K562 (cell line): ENCODE measurements at places on chromosomes 5 and 9.
A peak's percentile ranks its signal among the peaks of the same experiment; 100 is the strongest.

DNA sequence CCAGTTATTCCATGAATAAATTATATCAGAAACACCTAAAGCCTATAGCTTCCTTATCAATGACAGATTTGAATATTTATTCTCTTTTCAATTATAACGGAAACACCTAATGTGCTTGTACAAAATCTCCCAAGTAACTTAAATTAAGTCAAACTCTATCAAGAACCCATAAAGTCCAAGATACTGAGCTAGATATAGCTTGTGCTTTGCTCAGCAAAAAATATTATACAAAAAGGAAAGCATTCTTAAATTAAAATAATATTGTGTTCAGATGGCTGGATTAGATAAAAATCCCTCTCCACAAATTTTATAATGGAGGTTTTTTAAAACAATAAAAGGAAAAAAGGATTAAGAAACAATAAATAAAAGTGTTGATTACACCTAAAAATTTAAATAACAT lies 23.7 kb downstream of the NADK2 start:
- DNase-seq, result no peak

- DNase-seq, result no peak
These were observed 15.6 kb downstream of the NDUFA8 start for GRCh38 chr9:122143876-122144405.

DNA sequence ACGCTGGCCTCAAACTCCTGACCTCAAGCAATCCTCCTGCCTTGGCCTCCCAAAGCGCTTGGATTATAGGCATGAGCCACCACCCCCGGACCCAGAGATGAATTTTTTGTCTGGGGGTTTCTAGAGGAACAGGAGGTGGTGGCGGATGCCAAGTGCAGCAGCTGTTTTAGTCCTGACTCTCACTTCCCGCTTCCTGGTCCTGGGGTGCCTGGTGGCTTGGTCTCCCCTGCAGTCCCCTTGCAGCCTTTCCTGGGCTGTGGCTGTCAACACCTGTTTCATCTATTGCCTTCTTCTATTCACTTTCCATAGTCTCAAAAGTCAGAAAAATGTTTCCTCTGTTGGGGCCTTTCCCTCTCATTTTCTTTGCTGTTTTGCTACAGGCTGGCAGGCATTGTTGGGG lies 6.5 kb upstream of the NHP2 start:
- no peak for DNase-seq

- DNase-seq, result no peak
These were observed 412.8 kb upstream of the IRX4 start for GRCh38 chr5:2295476-2295875.

GRCh38 chr5:147073098-147073497 lies 161.7 kb upstream of the STK32A start:
- DNase-seq, result no peak

DNA sequence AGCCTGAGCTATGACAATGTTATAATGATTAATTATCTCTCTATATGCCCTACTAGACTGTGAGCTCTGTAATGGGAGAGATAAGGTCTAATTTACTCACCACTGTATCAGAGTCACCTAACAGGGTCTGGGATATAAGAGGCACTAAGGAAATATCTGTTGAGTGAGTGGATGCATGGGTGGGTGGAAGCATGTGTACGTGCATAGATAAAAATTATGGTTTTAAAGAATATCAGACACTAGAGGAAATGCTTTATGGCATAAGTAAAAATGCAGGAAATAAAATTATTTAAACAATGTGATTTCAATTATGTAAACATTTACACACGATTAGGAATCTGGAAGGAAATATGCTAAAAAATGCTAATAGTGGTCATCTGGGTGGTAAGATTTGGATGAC lies 137.8 kb downstream of the SPOCK1 start:
- DNase-seq, result no peak

GRCh38 chr5:77210091-77210963 lies at the start of gene PDE8B:
PDE8B (plus strand) TSS chr5:77210680; CDS start chr5:77210926, 246 bp downstream.
- DNase-seq, result no peak

DNA sequence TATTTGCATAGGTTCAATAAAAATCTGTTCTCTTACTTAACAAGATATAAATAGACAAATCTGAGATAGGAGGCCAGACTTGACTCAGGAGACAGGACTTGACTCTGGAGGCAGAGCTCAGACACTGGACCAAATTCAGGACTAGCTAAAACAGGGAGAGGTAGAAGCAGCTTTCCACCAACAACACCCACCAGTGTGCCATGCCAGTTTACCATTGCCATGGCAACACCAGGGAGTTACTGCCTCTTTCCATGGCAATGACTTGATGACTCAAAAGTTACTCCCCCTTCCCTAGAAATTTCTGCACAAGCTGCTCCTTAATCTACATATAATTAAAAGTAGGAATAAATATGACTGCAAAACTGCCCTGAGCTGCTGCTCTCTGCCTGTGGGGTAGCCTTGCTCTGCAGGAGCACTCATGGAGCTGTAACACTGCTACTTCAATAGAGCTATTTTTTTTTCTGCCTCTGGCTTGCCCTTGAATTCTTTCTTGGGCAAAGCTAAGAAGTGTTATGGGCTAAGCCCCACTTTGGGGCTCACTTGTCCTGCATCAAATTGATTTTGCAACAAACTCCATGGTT lies 473.0 kb downstream of the PLK2 start:
- no peak for DNase-seq

DNA sequence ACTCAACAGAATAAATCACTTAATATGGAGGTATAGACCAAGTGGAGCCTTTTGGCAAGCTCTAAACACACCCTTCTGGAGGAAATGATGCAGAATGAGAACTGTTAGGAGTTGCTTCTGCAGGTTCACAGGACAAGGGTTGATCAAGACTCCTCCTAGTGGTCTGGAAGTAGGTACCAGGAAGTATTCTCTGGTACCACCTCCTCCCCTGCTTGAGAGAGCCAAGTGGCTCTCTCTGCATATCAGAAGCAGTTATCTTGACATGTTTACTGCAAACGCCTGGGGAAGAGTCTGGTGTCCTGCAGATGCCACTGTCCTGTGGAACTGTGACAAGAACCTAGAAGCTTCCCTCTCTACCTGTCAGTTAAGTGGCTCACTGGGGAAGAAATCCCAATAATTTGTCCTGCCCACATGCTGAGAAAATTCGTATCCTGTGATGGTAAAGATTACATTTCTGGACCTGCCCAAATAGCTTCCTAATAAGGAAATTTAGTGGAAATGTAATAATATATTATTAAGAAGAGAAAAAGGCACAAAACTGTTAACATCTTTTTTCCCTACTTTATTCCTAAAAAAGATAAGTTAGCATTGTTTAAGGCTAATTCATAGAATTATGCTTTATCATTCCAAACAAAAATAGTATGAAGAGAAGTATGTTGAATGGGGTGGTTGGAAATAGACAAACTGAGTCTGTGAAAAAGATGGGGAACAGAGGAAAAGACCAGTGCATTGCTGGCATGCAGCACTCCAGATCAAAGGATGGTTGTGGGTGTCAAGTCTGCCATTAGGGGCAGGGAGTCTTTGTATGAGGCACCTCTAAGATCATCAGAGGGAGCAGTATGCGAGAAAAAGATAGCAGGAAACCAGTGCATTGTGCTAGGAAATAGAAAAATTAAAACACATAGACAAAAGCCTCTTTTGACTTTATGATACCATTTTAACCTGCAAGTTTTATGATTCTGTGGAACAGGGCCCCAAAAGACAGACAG lies 118.8 kb downstream of the CDC42SE2 start:
- DNase-seq, result peak; percentile 58

- no peak for DNase-seq
These were observed 35.6 kb downstream of the TNFSF8 start for GRCh38 chr9:114894609-114895433.

DNA sequence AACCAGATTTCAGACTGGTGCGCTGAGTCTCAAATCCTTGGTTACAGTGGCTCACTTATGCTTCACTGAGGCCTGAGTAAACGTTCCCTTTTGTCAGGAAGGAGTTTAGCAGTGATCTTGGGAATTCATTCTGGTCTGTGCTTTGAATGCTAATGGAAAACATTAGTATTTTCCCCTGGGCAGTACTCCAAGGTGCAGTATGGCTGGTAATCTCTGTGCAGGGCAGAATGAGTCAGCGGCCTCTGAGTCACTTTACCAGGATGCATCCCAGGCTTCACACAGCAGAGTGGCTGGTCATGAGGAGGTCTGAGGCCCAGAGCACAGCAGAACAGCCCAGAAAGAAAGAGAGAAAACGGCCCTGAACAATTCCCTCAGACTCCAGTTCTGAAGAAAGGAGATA lies 54.0 kb downstream of the PCA3 start:
- DNase-seq, result no peak

DNA sequence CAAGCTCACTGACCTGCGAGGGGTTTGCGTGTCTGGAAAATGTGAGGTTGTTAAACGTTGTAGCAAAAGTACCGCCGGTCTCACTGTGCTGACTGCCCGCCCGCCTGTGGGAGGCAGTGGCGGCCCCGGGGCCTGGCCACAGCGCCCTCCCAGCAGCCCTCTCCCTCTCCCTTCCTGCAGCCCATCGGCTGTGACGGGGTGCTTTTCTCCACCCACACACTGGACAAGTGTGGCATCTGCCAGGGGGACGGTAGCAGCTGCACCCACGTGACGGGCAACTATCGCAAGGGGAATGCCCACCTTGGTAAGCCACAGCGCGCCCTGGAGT lies 6.2 kb downstream of the ADAMTSL2 start:
- DNase-seq, result peak; percentile 35

DNA sequence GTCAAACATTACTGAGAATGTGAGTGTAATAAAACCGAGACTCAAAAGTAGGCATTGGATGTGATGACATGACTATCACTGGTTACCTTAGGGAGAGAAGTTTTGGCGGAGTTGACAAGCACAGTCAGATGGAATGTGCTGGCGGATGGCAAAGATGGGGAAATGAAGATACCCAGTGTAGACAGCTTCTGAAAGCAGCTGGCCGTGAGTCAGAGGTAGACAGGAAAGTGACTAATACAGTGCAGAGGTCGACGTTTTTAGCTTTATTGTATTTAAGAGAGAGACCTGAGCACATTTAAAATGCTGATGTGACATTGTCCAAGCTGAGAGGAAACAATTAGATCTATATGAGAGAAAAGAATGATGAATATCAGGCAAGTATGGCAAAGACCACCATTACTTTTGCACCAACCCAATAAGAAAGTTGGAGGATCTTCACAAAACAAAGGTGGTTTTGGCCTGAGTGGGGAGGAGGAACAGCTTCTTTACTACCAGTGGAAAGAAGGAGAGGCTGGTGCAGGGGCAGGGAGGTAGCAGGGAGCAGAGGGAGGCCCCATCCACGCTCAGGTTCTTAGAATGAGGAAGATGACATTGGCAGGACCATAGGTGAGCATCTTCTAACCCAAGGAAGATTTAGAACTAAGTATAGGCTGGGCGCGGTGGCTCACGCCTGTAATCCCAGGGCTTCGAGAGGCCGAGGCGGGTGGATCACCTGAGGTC lies 36.7 kb upstream of the KCNIP1 start:
- DNase-seq, result no peak

GRCh38 chr5:103234239-103234975 lies 24.2 kb upstream of the MACIR start:
- DNase-seq, result no peak

GRCh38 chr5:111958851-111959250 lies 201.9 kb upstream of the NREP start:
- DNase-seq, result no peak

- DNase-seq, result no peak
These were observed 98.9 kb downstream of the F2RL2 start for GRCh38 chr5:76524101-76524835.

DNA sequence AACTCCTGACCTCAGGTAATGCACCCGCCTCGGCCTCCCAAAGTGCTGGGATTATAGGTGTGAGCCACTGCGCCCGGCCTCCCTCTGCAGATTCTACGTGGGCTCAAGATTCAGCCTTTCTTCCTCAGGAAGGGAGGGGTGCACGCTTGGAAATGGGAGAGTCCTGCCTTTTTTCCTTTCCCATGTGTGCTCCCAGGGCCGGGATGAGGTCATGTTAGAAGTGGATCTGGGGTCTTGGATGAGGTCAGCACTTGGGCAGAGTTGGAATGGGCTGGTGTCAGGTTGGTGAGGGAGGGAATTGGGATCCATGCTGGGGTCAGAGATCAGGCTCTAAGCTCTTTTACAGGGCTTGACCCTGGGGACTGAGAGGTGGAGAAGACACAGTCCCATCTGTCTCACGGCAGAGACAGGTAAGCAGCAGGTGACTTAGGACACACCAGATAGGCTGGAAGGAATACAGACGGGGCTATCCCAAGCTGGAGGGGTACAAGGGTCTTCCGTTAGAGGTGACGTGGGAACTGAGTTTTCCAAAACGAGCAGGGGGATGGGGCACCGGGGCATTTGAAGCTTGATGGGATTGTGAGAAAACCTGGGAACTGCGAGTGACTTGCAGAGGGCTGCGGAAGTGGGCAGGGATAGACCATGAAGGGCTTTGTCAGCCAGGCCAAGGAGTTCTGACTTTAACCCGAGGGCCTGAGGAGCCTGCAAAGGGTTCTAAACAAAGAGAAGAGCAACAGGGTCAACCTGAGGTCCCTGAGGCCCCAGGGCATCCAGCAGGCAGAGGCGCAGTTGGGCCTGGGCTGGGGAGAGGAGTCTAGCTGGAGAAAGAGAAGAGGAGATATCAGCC lies 1.8 kb upstream of the AQP7 start:
- no peak for DNase-seq

DNA sequence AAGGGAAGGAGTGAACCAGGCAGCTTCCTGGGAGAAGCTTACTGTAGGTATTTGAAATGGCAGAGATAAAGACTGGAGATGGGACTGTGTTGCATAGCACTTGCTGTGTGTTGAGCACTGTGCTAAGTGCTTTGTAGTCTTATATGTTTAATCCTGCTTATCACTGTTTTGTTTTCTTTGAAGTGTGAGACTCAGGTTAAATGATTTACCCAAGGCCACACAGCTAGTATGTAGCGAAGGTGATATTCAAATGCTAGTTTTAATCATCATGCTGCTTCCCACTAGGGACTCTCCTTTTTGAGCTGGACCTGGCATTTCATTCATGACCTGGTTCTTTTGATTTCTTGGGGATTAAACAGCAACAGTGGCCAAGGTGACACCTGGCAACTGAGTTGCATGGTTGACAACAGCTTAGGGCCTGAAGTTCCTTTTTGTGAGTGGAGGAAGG lies 35.3 kb upstream of the SPRY4 start:
- DNase-seq, result no peak

DNA sequence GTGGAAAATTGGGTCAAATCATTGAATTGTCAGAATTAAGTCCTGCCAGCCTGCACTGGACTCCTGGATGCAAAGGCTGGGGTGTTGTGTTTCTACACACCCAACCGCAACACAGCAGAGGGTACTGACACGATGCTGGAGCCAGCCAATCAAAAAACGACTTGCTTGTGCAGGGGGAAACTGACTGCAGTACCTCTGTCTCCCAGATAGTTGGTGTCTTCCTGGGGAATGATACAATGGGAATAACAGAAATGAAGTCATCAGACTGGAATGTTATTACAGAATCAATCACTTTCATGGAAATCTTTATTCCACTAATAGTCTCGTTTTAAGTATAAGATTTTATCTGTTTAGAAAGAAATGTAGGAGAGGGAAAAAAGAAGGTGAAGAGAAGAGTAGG lies 330.3 kb downstream of the MLLT3 start:
- DNase-seq, result no peak

DNA sequence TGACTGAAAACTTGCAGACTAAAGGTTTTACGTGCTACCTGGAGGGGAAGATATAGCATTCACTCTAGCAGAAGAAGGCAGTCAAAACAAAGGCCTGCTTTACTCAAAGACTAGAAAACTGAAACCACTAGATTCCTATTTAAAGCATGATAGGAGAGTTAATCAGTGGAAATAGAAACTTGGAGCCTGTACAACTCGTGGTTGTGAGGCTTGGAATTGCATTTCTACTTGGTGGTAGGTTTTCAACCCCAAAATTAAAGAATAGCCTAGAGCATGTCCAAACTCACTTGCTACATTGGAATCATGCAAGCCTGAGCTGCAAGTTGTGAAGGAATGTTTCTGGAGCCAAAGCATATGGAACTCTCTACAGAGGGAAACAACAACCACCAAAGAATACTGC lies 1526.4 kb upstream of the NUDT12 start:
- no peak for DNase-seq
